ENCODE measurements at places on chromosomes 5 and 9. TPM values are rescaled to one million over a fixed set of nuclear protein-coding genes. Genes with fewer than 3 reads are reported as not detected.
A peak's percentile ranks its signal among the peaks of the same experiment; 100 is the strongest.

DNA sequence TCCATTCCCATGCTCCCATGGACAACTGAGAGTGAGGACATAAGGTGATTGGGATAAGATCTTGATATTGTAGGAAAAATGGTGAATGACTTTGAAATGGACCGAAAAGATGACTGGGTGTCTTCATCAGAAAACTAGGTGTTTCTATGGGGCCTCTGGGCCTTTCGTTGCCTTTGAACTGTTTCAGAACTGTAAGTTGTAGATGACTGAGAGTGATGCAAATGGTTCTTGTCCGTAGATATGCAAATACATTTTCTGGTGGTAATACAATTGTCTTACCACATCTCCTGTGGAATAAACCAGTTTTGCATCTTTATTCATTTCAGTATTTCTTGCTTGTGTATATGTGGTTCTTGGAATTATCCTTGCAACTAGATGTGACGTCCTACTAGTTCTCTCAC, 16.0 kb upstream of the TEX48 start:
- H3K4me3 ChIP-seq = no peak overlapping the region
- no peak for DNase-seq
- H3K4me1 ChIP-seq = peaks cover 4% of the 10 kb centered on the region

- peaks cover 2% of the 10 kb centered on the region for H3K27me3 ChIP-seq
- DNase-seq = no peak
- no peak overlapping the region for H3K4me3 ChIP-seq
- H3K4me1 ChIP-seq = peaks cover 5% of the 10 kb centered on the region
Observed at GRCh38 chr5:144467792-144468191, 297.1 kb downstream of the KCTD16 start.

DNA sequence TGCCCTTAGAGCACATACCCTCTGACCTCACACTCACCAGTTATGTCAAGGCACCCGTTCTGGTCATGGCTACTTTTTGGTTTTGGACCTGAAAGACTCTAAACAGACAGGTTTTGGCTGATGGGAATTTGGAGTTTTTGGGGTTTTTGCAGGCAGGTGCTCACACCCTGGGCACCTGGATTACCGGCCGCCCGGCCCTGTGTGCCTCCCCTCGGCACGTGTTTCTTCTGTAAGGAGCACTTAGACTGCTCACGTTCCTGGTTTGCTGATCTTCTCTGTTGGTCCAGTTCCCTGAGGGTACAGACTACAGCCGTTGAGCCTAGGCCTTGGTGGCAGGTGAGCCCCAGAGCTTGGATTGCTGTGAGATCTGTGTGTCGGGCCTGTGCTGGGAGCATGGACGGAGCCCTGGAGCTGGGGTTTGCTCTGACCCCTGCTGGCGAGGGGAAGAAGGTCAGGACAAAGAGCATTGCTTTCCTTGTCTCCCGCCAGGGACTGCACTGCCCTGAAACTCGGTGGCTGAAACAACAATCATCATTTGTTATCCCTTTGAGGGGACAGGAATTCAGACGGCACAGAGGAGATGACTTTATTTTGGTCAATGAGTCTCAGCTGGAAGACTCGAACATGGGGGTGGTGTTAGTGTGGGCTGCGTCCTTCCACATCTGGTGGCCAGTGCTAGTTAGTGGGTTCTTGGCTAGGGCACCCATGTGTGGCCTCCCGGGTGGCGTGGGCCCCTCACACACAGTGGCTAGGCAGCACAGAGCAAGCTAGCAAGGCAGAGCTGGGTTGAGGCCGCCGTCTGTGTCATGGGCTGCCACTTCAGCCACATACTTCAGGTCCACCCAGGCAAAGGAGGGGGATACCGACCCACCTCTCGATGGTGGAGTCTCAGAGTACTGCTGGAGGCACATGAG, 76.4 kb downstream of the EHMT1 start:
- H3K4me1 ChIP-seq = peaks cover 44% of the 10 kb centered on the region
- peak; percentile 83 for DNase-seq
- no peaks in the 10 kb centered on the region for H3K36me3 ChIP-seq
- H3K4me3 ChIP-seq = no peak overlapping the region
- H3K27me3 ChIP-seq = no peaks in the 10 kb centered on the region

DNA sequence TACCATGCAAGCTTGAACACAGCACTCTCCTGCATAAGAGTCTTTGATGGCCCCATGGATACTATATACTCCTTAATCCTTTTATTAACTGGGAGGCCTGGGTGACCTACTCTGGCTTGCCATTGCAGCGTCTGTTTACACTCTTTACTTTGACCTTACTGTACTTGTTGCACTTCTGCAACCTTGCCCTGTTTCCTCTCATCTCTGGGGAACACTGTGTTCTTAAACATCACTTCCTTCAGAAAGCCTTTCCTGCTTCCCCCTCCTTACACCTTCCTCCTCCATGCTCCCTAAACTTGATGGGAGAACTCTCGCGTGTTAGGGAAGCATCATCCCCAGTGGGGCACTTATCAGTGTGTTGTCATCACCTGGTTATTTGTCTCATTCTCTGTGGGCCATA, 222.3 kb downstream of the NR3C1 start:
- peaks cover 36% of the 10 kb centered on the region for H3K4me1 ChIP-seq
- H3K4me3 ChIP-seq = no peak overlapping the region
- H3K27me3 ChIP-seq = no peaks in the 10 kb centered on the region

DNA sequence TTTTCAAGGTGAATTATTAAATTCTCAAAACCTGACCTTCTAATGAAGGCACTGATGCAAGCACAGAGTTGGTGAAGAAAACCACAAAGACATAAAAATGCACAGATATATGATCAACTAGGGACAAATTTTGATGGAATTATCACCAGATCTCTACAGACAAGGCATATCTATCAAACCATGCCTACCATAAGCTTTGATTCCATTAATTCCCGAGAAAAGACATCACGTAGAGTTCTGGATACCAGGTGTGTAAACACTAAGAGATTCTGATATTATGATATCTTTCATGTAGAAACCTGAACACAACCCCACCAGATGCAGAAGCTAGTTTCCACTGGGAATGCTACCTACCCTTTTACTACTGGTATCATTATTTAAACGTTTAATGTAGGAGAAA, 140.6 kb downstream of the SLF1 start:
- no peaks in the 10 kb centered on the region for H3K4me1 ChIP-seq
- no peaks in the 10 kb centered on the region for H3K36me3 ChIP-seq
- no peaks in the 10 kb centered on the region for H3K27me3 ChIP-seq
- H3K4me3 ChIP-seq = no peak overlapping the region

- DNase-seq = no peak
- no peaks in the 10 kb centered on the region for H3K27me3 ChIP-seq
- no peaks in the 10 kb centered on the region for H3K4me1 ChIP-seq
- H3K4me3 ChIP-seq = no peak overlapping the region
Observed at GRCh38 chr5:19577882-19578281, 410.1 kb downstream of the CDH18 start.

DNA sequence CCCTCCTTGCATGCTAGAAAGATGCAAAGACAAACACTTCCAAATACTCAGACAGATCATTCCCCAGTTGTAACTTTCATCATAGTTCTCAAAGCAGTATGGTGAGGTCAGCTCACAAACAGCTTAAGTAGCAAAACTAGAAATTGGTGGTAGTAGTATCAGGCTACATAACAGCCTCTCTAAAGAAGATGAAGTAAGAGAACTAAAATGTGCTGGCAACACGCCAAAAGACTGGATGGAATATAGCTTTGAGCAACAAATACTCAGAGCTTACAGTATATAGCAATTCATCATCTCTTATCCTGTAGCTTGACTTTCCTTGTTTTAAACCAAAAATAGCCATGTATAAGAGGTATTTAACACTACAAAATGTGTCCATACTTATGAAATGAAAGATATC, 7.5 kb downstream of the PFDN1 start:
- H3K36me3 ChIP-seq = peaks cover 3% of the 10 kb centered on the region
- H3K4me1 ChIP-seq = peaks cover 89% of the 10 kb centered on the region
- DNase-seq = no peak

GRCh38 chr5:58011301-58011700, 448.6 kb downstream of the PLK2 start:
- H3K27ac ChIP-seq = no peak overlapping the region
- no peak for DNase-seq
- no peaks in the 10 kb centered on the region for H3K4me1 ChIP-seq
- H3K4me3 ChIP-seq = no peak overlapping the region
- no peaks in the 10 kb centered on the region for H3K27me3 ChIP-seq
- no peaks in the 10 kb centered on the region for H3K36me3 ChIP-seq

DNA sequence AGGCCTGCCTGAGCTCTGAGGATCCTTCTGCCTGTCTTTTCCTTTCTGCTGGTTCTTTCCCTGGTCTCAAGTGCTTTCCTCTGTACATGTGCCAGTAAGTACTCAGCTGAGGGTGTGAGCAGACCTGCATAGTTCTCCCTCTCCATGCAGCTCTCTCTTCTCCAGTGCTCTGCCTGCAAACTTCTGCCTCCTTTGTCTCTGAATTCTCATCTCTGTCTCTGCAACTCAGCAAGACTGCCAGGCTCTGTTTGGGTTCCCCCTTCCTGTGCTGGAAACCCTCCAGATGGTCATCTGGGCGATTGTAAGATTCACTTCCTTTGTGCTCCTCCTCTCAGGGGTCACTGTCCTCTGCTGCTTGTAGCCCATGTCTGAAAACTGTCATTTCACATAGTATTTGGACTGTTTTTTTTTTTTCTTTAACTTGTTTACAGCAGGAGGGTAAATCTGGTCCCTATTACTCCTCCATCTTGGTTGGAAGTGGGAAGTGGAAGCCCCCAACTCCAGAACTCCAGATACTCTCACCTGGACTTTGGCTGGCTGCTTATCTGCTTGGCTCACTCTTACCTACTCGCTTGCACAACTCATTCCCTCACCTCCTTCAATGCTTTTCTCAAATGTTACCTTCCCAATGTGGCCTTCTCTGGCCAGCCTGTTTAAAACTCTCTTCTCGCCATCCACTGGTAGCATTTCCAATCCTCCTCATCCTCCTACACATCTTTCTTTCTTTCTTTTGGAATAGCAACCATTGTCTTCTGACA, 175.3 kb upstream of the TBC1D2 start:
- peaks cover 8% of the 10 kb centered on the region for H3K27me3 ChIP-seq
- no peak overlapping the region for H3K27ac ChIP-seq
- H3K36me3 ChIP-seq = no peaks in the 10 kb centered on the region
- H3K4me1 ChIP-seq = no peaks in the 10 kb centered on the region
- H3K4me3 ChIP-seq = no peak overlapping the region
- no peak for DNase-seq

- no peaks in the 10 kb centered on the region for H3K36me3 ChIP-seq
- H3K4me1 ChIP-seq = no peaks in the 10 kb centered on the region
- DNase-seq = no peak
- peaks cover 1% of the 10 kb centered on the region for H3K27me3 ChIP-seq
- no peak overlapping the region for H3K27ac ChIP-seq
Observed at GRCh38 chr5:41181691-41182564, 31.4 kb downstream of the C6 start.

DNA sequence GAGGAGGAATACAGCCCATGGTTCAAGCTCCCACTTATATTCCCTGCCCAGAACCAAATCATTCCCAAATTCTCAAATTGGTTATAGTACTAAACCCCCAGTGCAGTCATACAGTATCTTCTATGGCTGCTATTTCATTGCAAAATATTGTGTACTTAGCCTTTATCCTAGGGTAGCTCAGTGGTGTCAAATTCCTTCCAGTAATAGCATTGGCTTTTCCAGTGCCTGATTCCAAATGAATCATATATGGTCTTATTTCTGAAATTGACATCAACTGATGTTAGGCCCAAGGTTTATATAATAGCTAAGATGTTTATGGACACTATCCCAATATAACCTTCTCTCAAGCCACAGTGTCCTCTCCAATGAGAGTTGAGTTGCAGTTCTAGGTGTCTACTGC, 256.7 kb downstream of the NDUFS4 start:
- H3K4me3 ChIP-seq = no peak overlapping the region
- peaks cover 1% of the 10 kb centered on the region for H3K36me3 ChIP-seq
- H3K4me1 ChIP-seq = no peaks in the 10 kb centered on the region
- no peak overlapping the region for H3K27ac ChIP-seq

DNA sequence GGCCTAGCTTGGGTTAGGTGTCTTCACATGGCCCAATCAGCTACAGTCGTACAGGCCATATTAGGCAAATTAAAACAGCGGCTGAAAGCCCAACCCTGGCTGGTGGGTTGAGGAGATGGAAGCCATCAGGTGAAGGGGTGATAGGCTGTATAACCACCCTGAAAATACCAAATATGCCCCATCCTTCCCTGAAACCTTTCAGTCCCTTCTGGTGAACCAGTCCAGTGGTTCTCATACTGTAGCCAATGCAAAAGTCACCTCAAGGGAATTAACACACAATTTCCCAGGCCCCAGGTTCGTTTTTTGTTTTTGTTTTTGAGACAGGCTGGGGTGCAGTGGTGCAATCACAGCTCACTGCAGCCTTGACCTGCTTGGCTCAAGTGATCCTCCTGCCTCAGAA, 19.8 kb upstream of the KCNV2 start:
- H3K27me3 ChIP-seq = no peaks in the 10 kb centered on the region
- no peak overlapping the region for H3K4me3 ChIP-seq
- no peaks in the 10 kb centered on the region for H3K36me3 ChIP-seq
- no peak for DNase-seq
- H3K27ac ChIP-seq = no peak overlapping the region

- H3K4me3 ChIP-seq = no peak overlapping the region
- H3K27me3 ChIP-seq = no peaks in the 10 kb centered on the region
- H3K36me3 ChIP-seq = no peaks in the 10 kb centered on the region
- H3K27ac ChIP-seq = no peak overlapping the region
Observed at GRCh38 chr5:174231956-174232487, 186.5 kb downstream of the NSG2 start.

- no peak overlapping the region for H3K4me3 ChIP-seq
- peaks cover 10% of the 10 kb centered on the region for H3K4me1 ChIP-seq
- H3K27me3 ChIP-seq = no peaks in the 10 kb centered on the region
- peaks cover 6% of the 10 kb centered on the region for H3K36me3 ChIP-seq
- DNase-seq = no peak
Observed at GRCh38 chr5:83313436-83313835, 158.1 kb upstream of the VCAN start.

DNA sequence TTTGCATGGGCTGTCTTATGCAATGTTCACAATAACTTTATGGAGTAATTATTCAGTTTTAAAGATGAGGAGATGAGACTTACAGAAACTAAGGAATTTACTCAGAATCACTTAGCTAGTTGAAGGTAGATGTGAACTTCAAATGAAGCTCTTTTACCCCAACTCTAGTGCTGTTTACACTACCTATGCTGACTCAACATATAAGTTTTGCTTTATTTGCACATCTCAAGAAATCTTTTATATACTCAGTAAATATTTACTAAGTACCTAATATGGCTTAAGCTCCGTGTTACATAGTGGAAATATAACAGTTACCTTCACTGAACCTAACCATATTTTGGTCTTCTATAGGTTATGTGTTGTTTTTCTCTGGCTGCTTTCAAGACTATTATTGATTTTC, 293.2 kb downstream of the ANXA1 start:
- no peak overlapping the region for H3K27ac ChIP-seq
- H3K4me3 ChIP-seq = no peak overlapping the region
- peaks cover under 1% of the 10 kb centered on the region for H3K27me3 ChIP-seq
- no peaks in the 10 kb centered on the region for H3K36me3 ChIP-seq
- no peak for DNase-seq

- no peaks in the 10 kb centered on the region for H3K4me1 ChIP-seq
- H3K4me3 ChIP-seq = no peak overlapping the region
- no peak for DNase-seq
- peaks cover 30% of the 10 kb centered on the region for H3K27me3 ChIP-seq
Observed at GRCh38 chr5:180723936-180724335, 15.9 kb downstream of the OR2Y1 start.

C5orf34 gene
- 1.9 TPM for total RNA-seq

PCDHB8 gene
- 3.1 TPM for total RNA-seq

ZSWIM6 gene
- total RNA-seq = 20.2 TPM

SGCD gene
- 27.7 TPM for total RNA-seq

PCDHGA8 gene
- total RNA-seq = 0.51 TPM

C1QTNF3 gene
- 2.6 TPM for total RNA-seq

SLC46A2 gene
- total RNA-seq = not detected

MAP1B gene
- 316 TPM for total RNA-seq

FOXD4L5 gene
- total RNA-seq = 0.51 TPM

Measured in chondrocyte (in vitro differentiated cells).